8988T (cell line): ENCODE measurements at places on chromosomes 6 and 20.

DNA sequence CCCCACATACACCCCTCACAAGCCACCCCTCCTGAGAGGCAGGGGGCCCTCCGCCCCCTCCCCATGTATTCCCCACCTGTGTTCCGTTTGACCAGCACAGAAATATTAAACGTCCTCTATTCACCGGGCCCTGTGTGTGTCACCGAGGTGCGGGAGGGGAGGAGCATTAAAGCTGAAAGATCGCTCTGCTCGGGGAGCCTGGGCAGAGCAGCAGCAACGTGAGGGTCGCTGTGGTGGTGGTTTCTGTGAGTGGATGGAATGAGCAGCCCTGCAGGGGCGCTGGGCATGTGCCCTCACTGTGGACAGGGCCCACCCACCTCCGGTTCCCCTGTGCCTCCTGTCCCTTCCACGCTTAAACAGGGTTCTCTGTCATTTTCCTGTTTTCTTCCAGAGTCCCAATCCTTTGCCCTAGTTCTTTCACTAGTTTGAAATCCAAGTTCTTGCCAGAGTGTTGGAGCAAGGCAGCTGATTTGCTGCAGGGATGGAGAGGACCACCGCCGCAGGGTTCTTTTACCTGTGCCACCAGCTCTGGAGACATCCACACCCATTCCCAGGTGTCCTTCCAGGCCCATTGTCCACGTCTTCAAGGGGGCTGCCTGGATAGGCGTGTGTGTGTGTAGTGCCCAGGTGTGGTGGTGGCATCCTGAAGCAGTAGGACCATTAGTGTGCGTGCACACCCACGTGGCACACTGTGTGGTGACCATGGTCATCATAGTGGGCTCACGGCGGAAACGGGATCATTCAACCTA lies 37.6 kb upstream of the MDFI start:
- no peak for DNase-seq

DNA sequence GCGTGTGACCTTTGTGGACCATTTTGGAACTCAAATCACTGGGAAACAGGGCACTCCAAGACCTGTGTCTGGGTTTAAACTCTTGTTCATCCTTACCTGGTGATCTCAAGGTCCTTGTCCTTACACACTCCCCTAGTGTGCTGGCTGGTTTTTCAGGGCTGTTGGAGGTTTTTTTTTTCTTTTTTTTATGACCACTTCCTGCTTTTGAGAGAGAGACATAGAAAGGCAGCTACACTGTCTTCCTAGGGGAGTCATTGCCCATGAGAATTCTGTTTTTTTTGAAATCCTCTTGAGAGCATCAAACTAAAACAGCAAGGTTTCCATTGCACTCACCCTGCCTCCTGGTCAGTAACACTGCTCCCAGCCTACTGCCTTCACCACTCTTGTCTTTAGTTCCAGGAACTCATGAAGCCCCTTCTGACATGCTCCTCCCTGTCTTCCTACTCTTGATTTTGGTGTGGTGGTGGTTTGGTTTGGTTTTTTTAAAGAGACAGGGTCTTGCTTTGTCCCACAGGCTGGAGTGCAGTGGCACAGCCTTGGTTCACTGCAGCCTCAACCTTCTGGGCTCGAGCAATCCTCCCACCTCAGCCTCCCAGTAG lies 28.6 kb downstream of the PRPH2 start:
- DNase-seq = no peak

GRCh38 chr6:54467384-54467783 lies 159.1 kb downstream of the TINAG start:
- DNase-seq = no peak

DNA sequence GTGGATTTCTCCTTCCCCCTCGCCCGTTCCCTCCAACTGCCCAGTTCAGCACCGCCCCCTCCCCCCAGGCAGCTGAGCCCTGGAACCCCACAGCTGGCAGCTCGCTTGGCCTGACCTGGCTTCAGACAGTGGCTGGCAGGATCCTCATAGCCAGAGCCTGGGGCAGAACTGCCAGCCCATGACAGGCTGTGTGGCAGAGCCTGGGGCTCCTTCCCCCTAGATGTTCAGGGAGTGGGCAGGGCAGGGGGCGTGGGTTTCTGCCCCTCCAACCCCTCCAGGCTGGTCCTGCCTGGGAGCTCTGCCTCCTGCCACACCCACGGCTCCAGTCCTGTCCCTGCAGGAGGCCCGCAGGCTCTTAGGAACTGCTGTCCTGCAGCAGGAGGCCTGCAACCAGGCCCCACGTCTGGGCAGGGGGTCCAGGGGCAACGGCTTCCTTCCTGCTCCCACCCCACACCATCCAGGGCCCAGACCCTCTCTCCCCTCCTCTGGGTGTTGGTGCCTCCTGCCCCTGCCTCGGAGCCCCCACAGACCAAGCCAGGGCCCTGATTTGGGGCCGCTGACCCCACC lies 9.6 kb upstream of the KCNQ2 start:
- no peak for DNase-seq

GRCh38 chr6:157779705-157780604 lies 43.1 kb upstream of the SNX9 start:
- DNase-seq = no peak

- DNase-seq = no peak
Observed at GRCh38 chr6:24272553-24272952, 85.3 kb downstream of the DCDC2 start.

GRCh38 chr6:5462856-5463255 lies 201.5 kb downstream of the FARS2 start:
- DNase-seq = no peak

DNA sequence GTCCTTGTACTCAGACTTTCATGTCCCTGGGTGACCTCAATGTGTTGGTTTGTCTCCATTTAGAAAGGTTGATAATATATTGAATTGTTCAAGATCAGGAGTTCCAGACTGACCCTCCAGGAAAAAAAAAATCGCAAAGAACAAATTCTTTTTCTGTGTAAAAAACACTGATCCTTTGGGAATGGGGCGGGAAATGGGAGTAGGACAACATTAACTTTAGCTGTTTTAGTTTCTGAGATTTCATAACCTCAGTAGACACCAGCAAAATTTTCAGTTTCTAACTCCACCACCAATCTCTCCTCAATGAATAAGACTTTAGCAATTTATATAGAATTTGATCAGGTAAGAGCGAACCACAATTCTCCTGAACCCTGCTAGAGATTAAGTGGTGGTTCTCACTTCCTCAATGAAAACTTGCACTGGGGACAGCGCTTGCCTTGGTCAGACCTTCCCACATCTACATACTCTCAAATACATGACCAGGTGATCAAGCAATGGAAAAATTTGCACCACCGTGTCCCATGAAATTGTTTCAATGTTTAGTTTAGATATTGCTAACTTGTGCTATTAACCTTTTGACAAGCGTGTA lies 231.2 kb upstream of the PLN start:
- DNase-seq = no peak

DNA sequence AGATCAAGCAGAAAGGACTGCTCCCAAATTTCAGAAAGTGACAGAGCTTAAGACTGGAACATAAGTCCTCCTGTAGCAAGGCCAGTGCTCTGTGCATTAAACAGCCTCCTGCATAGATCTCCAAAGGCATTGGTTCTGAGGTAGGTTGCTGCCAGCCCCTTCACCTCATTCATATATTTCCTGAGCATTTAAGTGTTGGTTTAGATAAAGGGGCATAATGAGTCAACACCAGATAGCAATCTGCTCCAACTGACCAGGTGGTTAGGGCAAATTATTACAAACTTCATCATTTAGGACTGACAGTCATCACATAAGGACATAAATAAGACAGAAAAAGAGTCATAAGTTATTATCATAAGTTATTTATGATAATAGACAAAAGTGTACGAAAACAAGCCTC lies 10.7 kb downstream of the PTPRK start:
- no peak for DNase-seq

GRCh38 chr6:119110601-119111548 lies 32.4 kb upstream of the FAM184A start:
- DNase-seq = no peak

DNA sequence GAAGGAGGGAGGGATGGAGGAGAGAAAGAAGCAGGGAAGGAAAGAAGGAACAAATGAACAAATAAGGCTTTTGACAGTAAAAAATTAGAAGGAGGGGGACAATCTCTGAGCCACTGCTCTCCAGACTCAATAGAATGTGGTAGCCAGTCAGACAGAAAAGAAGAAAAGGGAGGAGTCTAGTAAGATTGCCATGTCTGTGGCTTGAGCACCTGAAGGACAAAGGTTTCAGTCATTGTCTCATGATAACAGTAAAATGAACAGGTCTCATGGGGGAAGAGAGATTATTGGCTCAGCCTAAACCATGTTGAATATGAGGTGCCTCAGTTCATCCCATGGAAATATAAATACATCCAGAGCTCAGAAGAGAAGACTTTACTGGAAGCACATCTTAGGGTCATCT lies 14.0 kb upstream of the LOC128125822 start:
- no peak for DNase-seq
